ENCODE measurements at places on chromosomes 11 and 22. TPM values are rescaled to one million over a fixed set of nuclear protein-coding genes. Genes with fewer than 3 reads are reported as not detected.

DNA sequence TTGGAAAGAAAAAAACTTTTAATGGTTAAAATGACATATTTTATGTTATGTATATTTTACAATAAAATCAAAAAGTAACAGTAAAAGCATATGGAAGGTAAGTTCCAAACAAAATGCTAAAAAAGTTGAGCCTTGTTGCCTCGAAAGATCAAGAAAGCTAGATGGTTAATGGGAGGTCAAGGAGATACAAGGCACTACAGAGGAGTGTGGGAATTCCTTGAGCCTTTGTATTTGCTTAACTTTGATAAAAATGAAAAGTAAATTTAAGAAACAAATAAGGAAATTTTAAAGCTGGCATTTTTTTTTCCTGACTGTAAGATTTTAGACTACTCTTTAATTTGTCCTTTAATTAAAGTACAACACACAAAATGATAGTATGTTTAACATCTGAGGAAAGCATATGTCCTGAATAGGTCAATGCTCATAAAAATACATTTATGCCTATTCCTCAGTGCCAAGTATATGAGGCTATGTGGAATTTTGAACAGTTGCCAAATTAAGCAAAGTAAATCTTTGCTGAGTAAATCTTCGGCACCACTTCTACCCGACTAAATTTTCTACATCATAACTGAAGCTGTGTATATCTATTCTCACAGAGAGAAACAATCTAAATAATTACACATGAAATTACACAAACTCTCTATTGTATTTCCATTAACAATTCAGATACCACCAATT is 108.8 kb downstream of the TTC28 start:
- no peaks in the 10 kb centered on the region for H3K27me3 ChIP-seq
- H3K4me1 ChIP-seq = no peaks in the 10 kb centered on the region
- no peak overlapping the region for H3K27ac ChIP-seq
- no peaks in the 10 kb centered on the region for H3K36me3 ChIP-seq

DNA sequence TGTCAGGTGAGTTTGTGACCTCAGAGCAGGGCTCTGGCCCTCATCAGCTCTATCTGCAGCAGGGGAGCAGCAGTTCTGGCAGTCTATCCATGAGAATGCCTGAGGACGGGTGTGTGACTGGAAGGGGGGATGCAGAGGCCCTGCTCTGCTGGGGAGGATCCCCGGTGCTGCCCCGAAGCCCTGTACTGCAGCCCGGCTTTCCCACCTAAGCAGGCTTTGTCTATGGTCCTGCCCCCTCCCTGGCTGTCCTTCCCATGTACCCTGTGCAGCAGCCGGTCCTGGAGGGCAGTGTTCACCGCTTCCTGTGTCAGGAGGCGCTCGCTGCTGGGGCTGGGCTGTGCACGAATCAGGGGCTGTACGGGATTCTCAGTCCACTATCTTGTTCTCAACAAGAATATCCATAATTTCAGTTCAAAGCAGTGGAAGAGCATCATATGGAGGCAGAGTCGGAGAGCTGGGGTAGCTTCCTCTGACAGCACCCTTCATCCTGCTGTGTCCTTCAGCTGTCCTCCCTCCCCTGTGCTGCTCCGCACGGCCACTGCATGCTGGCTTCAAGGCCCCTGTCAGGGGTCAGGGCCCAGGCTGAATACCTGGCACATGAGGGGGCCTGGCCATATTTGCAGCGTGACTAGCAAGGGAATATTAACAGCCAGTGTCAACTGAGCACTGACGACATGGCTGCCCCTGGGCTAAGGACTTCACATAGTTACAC is 125.2 kb downstream of the CTTN start:
- no peak for DNase-seq
- no peaks in the 10 kb centered on the region for H3K27me3 ChIP-seq
- no peak overlapping the region for H3K4me3 ChIP-seq
- H3K27ac ChIP-seq = no peak overlapping the region

DNA sequence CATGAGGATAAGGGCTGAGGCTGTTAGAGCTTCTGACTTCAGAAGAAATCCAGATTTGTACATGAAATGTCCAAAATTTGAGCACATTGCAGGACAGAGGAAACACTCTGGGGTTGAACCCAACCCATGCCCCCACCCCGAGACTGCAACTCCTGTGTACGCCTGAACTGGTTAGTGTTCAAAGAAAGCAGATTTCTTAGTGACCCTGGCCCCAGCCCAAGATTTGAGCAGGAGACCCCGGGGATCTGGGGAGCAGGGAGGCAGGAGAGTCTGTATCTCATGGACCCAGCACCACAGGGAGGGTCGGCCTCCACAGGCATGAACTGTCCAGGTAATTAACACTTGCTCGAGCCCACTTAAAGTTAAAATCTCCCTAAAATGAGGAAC is 69.3 kb upstream of the WNT7B start:
- DNase-seq = no peak
- H3K4me1 ChIP-seq = peaks cover 22% of the 10 kb centered on the region
- H3K27me3 ChIP-seq = no peaks in the 10 kb centered on the region
- no peak overlapping the region for H3K4me3 ChIP-seq
- H3K27ac ChIP-seq = no peak overlapping the region

GRCh38 chr22:27804470-27805297 is 3.1 kb upstream of the MN1 start:
- peaks cover 8% of the 10 kb centered on the region for H3K27me3 ChIP-seq
- H3K27ac ChIP-seq = no peak overlapping the region
- no peak overlapping the region for H3K4me3 ChIP-seq
- peak; percentile 67 for DNase-seq
- no peaks in the 10 kb centered on the region for H3K36me3 ChIP-seq

GRCh38 chr11:99571094-99571493 is 550.3 kb downstream of the CNTN5 start:
- no peak for DNase-seq
- no peaks in the 10 kb centered on the region for H3K27me3 ChIP-seq
- H3K4me3 ChIP-seq = no peak overlapping the region
- H3K27ac ChIP-seq = no peak overlapping the region

DNA sequence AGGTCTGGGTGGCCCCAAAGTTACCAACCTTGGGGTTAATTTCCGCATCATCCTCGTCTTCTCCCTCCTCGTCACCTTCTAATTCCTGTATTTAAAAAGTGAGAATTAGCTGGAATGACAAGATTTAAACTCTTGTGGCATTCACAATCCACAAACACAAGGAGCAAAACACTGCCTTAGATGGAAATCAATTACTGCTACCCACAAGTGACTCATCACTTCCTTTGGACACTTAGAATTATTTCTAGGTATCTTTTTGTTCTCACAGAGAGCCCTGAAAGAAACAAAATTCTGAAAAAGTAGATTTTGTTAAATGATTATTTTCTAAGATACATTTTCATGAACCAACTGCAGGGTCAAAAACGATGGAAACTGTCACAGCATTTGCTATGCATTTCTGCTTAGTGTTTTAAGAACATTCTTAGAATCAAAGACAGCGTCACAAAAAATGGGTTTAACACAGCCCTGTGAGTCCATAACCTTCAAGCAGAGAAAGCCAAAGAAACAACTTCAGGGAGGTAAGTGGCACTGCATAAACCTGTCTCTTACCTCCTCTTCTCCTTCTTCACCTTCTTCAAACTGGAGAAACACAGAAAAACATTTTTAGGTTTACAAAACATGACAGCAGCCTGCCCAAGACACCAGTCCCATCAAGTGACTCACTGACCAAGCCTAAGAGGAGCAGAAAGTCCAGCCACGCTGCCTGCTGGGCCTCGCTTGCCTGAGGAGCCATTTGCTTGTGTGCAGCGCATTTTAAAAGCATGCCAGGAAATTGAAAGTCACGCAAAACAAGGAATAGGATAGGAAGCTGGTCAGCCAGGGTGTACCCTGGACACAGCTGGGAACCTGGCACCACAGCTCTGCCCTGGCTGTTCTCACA is 22.3 kb upstream of the PHLDA2 start:
- peaks cover 35% of the 10 kb centered on the region for H3K4me1 ChIP-seq
- H3K36me3 ChIP-seq = peaks cover 34% of the 10 kb centered on the region
- DNase-seq = peak; percentile 74
- H3K4me3 ChIP-seq = no peak overlapping the region
- H3K27me3 ChIP-seq = no peaks in the 10 kb centered on the region
- peak overlapping the region; percentile 81 for H3K27ac ChIP-seq

GRCh38 chr11:70788248-70789022 is 390.1 kb downstream of the CTTN start:
- no peaks in the 10 kb centered on the region for H3K36me3 ChIP-seq
- H3K27ac ChIP-seq = peak overlapping the region; percentile 73
- DNase-seq = peak; percentile 19
- H3K4me3 ChIP-seq = no peak overlapping the region
- H3K4me1 ChIP-seq = peaks cover 11% of the 10 kb centered on the region

- no peaks in the 10 kb centered on the region for H3K27me3 ChIP-seq
- no peak overlapping the region for H3K4me3 ChIP-seq
- H3K4me1 ChIP-seq = no peaks in the 10 kb centered on the region
- no peak overlapping the region for H3K27ac ChIP-seq
- no peaks in the 10 kb centered on the region for H3K36me3 ChIP-seq
- DNase-seq = no peak
Measured at GRCh38 chr11:103406357-103406756, 297.1 kb downstream of the DYNC2H1 start.

Gene DRICH1
- polyA plus RNA-seq = 0.29 TPM

All from endothelial cell of umbilical vein (primary cell).